ENCODE measurements at places on chromosomes 1 and 21.

DNA sequence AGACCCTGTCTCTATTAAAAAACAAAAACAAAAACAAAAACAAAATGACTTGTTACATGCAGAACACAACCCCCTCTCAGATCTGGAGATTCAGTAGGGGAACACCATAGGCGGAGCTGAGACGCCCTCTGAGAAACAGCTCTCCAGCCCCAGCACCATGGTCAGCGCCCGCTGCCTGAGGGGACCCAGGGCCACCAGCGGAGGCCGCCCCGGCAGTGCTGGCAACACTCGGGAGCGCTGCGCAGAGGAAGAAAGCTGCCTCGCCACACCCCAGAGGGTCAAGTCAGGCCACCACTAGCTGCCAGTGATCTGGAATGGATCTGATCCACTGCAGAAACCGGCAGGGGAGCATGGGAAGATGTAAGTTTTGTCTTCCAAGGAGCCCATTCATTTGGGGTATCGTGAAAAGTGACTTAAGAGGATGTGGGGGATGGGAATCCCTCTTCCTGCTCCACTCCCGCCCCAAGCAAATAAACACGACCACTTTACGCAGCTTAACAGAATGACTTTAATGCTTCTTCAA lies 3.1 kb downstream of the ACTA1 start:
- DNase-seq: no peak

GRCh38 chr1:14180738-14181137 lies 417.7 kb upstream of the KAZN start:
- DNase-seq: no peak

DNA sequence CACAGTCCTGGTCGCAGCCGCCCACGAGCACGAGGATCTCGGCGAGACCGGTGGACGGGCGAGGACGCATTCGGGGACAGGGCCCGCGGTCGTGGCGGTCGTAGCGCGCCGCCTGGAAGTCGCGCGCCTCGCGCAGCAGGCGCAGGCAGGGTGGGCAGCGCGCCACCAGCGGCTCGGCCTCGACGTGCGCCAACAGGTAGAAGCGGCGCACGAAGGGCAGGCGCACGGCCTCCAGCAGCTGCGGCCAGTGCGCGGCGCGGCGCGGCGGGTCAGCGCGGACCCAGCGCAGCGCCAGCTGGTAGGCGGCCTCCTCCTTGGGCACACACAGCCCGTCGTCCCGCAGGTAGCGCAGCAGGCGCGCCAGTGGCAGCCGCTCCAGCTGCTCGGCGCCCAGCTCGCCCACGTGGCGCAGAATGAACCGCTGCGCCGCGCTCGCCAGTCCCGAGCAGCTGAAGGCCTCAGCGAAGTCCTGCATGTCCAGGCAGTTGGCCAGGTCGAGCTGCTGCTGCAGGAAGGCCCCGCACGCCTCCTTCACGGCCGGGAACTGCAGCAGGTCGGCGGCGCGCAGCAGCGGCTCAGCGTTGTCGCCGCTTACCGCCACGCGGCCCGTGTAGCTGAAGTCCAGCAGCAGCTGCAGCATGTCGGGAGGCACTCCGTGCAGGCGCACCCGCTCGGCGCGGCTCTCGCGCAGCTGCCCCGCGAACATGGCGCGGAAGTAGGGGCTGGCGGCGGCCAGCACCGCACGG lies 573 bp downstream of the KLHL21 start:
- DNase-seq: no peak

DNA sequence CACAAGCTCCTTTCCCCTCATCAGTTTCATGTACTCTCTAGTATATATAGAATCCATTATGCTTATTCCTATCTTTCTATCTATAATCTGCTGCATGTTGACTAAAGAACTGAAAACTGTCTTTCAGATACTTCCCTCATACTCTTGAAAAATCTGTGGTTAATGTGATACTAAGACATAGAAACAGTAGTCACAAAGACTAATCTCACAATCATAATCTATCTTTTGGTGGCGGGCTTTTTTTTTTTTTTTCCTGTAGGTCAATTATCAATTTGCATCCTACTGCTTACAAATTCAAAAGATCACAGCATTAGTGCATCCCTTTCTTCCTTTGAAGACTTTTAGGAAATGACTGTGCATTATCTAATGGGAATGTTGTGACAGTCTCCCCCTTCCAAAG lies 4.7 kb downstream of the UBR4 start:
- DNase-seq: no peak

DNA sequence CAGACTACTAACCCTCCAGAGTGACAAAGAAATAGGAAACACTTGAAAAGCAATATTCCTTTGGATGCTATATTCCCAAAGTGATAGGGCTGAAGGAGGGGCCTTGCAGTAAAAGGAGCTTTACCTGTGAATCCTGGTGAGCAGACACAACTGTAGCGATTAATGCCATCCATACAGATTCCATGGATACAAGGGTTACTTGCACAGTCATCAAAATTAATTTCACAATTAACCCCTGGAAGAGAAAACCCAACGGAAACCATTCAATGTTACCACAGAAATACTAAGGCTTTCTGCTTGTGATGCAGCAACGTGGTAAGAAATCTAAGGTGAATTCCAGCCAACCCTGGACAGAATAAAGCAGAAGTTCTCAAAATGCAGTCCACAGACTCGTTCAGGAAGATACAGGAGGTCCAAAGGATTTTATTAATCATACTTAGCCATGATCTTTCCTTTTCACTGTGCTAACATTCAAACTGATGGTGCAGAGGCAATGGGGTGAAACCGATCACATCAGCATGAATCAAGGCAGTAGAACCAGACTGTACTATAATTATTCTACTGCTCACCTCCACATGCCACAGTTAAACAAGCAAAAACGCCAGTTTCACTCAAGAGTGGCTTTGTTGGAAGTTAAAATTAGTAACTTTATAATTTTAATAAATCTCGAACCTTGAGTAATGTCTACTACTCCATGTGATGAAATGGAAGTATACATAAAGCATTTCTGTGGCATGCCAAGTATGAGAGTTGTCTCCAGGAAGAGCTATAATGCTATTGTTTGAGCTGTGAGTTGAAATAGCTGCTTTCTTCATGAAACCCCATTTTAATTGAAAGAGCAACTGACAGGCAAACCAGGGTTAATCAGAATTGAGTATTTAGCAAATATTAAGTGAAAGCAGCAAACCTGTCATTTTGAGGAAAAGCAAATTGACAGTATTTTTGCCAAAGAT lies 63.2 kb upstream of the ADAM30 start:
- no peak for DNase-seq

GRCh38 chr1:205676597-205676996 lies 3.7 kb downstream of the SLC45A3 start:
- DNase-seq: peak; percentile 85

GRCh38 chr1:14689996-14690615 lies 91.6 kb downstream of the KAZN start:
- no peak for DNase-seq

DNA sequence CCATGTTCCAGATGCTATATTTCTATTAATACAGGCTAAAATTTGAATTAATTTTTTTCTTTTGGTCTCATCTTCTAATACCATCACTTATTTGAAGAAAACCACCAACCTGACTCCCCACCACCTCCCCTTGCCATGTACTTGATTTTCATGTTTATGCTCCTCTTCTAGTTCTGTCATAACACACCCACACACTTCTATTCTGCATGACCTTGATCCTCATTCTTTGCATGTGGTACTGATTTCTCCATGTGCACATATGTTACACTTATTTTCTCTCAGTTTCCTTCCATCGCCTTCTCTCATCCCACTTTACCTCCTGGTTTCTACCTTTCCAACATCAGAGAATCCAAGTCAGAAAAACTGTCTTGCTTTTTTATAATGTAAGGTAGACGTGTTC lies 78.9 kb upstream of the ARID1A start:
- DNase-seq: no peak

- DNase-seq: no peak
Measured at GRCh38 chr1:225944387-225944786, 3.4 kb upstream of the LEFTY2 start.

DNA sequence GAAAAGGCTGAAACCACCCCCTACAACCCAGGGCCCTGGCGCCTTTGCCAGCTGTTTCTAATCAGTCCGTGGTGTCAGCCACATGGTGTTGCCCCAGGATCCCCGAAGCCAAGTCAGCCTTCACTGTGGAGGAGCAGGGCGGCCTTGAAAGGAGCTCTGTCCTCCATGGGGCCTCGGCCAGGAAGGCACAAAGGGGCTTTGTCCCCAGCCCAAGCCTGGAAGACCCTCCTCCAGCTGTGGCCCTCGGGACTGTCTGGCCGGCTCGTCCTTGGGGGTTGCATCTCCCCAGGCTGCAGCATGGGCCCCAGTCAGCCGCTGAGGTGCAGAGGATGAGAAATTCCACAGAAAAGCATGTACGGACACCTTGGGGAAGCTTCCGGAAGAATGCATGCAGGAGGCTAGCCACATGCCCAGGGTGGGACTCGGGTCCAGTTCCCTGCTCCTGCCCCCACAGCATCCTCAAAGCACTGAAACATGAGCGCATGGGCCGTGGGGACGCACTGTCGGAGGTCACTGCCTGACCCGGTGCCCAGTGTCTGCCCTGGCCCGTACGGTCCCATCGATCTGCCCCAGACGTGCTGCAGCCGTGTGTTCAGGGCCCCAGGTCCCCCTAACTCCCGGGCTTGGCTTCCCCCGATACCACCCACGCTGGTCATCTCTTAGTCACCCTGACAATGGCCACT lies 38.6 kb upstream of the POFUT2 start:
- peak; percentile 66 for DNase-seq

GRCh38 chr1:20429296-20429695 lies 56.7 kb downstream of the CAMK2N1 start:
- no peak for DNase-seq

GRCh38 chr1:75373542-75374159 lies 237.3 kb downstream of the SLC44A5 start:
- no peak for DNase-seq

DNA sequence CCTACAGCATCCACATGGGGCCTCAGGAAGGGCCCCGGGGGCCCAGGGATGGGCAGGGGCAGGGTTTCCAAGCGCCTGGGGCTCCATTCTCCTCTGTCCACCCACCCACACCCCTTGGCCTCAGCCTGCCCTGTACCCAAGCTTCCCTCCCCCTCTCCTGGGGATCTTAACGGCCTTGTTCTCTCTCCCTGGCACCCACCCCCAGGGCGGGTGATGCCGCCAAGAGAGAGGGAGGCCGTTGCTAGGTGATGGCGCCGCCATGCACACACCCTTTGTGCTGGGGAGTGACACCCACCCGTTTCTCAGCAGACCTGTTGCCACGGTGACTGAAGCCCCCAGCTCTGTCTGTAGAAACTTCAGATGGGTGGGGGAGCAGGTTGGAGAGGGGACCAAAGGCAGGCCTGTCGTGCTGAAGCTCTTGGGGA lies 7.6 kb downstream of the GPR37L1 start:
- peak; percentile 91 for DNase-seq

DNA sequence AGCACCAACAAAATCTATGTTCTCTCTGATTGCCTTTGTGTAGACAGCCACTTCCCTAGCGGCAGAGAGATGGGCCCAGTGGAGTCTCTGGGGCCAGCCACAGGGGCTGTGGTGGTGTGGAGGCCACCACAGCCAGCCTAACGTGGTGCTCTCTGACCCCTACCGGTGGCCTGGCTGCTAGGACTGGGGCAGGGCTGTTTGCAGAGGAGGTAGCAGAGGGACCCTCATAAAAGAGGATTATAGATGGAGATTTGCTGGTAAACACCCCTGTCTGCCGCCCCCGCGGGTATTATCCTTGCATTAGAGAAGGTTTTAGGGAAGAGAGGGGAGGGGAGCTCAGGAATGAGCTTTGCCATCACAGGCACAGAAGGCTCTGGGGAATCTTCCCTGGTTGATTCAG lies 310.3 kb upstream of the VAMP3 start:
- DNase-seq: no peak

DNA sequence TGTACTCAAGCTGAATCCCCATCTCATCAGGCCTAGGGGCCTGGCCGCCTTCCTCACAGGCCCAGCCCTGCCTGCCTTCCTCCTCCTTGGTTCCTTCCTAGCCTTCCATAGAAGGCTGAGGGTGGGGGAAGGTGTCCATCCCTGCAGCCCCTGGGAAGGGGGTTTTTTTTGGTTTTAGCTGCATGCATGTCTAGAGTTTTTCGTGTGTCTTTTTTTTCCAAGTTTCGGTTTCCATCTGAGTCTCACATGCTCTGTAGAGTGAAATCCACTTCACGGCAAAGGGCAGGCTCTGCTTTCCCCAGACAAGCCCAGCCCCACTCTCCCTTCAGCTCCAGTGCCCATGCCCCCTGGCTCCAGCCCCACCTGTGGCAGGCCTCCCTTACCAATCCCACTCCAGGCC lies 32.1 kb downstream of the GRHL3 start:
- DNase-seq: no peak

DNA sequence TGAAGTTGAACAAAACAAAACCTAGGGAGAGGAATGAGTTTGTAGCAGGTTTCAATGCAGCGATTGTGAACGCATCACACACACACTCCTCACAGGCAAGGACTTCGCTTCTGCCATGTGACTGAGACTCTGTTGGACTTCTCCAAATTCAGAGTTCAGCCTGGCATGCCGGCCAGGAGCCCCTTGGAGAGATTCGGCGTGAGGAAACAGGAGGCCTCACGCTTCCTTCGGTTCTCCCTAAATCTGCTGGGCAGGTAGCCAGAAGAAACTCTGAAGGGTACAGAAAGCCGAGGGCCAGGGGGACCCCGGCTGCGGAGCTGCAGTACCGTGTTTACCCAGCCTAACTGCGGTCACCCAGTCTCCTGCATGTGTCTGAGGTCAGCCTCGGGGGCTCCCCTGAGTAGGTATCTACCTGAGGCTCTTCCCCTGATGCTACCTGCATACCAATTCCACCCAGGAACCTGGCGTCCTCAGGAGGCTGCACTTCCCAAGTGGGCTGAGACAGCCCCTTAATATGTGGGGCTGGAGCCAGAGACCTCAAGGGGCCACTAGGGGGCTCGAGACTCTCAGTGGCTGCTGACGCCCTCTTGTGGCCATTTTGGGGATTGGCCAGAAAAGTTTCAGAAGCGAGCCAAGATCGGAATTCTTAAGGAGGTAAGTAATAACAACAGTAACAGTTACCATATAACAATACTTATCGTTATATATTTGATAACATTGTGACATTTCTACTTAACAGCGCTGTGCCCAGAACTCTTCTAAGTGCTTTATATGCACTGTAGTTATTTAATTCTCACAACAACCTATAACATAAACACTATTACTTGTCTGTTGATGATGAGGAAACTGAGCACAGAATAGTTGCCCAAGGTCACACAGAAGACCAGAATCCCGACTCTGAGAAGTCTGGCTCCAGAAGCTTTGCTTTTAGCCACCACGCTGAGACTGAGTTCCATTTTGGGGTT lies 2.7 kb upstream of the ANXA9 start:
- DNase-seq: peak; percentile 79

- no peak for DNase-seq
Measured at GRCh38 chr1:180751921-180752320, 120.1 kb downstream of the XPR1 start.

- no peak for DNase-seq
Measured at GRCh38 chr1:87111659-87112371, 197.4 kb downstream of the HS2ST1 start.

GRCh38 chr1:8382051-8382505 lies 64.2 kb downstream of the SLC45A1 start:
- DNase-seq: peak; percentile 53

GRCh38 chr1:216528816-216529215 lies 105.6 kb upstream of the USH2A start:
- no peak for DNase-seq

All from hippocampal formation (tissue), 2 donors.